ENCODE measurements at places on chromosomes 2 and 18.
A peak's percentile ranks its signal among the peaks of the same experiment; 100 is the strongest.

- peak; percentile 13 for DNase-seq
These were observed 48.6 kb downstream of the CEP192 start for GRCh38 chr18:13039806-13040205.

GRCh38 chr18:71808616-71809015, 735.5 kb downstream of the CBLN2 start:
- no peak for DNase-seq

DNA sequence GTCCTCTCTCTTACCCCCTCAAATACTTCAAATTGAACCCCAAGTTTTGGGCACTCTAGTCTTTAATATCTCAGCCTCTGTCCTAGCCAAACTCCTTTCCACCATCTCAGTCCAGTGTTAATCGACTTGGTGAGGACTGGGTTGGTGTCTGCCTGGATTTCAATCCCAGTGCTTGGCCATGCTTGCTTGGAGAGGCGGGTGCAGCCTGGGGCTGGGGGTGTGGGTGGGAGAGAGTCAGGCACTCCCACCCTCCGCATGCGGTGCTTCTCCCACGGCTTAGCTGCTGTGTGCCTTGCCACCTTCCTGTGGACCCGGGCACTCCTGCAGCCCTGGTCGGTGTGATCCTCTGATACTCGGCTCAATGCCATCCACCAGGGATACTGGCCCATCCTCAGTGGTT, 220.8 kb upstream of the HDAC4 start:
- DNase-seq: no peak

- no peak for DNase-seq
These were observed 14.5 kb downstream of the CAPN14 start for GRCh38 chr2:31202833-31203232.

DNA sequence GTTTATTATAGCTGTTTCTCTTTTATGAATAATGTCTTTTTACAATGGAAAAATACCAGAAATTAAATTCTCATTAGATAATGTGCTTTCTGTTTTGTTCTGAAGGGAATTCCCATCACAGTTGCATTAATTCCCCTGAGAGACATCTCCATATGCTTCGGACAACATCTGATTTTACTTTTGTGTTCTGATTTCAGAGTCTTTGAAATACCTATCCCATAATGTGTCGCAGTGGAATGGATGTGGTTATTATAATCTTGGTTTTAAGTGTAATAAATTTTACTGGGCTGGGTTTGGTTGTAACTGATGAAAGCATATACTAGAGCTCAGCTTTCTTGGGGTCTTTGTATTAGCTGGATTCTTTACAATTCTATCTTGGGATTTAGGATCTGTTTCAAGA, 12.5 kb downstream of the SPTBN1 start:
- DNase-seq: peak; percentile 66

- DNase-seq: no peak
These were observed 6.5 kb downstream of the EMILIN2 start for GRCh38 chr18:2853173-2853925.

DNA sequence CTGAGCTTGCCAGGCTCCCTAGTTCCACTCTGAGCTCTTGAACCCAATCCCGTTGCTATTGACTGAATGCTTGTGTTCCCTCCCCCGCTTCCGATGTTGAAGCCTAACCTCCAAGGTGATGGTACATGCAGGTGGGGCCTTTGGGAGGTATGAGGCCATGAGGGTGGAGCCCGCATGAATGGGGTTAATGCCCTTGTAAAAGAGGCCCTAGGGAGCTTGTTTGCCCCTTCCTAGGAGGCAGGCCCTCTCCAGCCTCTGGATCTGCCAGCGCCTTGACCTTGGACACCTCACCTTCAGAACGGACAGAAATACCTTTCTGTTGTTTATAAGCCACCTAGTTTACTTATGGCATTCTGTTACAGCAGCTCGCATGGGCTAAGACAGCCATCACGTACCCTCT, 71.6 kb downstream of the TFCP2L1 start:
- no peak for DNase-seq

DNA sequence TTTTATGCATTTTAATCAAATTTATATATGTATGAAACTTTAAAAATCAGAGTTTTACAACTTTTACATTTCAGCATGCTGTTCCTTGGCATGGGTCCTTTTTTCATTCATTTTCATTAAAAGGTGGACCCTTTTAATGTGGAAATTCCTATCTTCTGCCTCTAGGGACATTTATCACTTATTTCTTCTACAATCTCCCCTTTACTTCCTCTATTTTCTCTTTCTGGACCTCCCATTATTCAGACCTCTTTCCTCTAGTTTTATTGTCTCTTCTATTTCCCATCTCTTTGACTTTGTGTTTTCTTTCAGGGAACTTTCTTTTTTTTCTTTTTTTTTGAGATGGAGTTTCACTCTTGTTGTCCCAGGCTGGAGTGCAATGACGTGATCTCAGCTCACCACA, 5.7 kb downstream of the PROC start:
- no peak for DNase-seq

- DNase-seq: no peak
These were observed 14.1 kb upstream of the FAM228A start for GRCh38 chr2:24160761-24161160.

GRCh38 chr18:5197032-5197434, at the start of gene AKAIN1:
Gene AKAIN1 (minus strand): TSS chr18:5197257. CDS start chr18:5197053, 204 bp downstream.
- peak; percentile 28 for DNase-seq

DNA sequence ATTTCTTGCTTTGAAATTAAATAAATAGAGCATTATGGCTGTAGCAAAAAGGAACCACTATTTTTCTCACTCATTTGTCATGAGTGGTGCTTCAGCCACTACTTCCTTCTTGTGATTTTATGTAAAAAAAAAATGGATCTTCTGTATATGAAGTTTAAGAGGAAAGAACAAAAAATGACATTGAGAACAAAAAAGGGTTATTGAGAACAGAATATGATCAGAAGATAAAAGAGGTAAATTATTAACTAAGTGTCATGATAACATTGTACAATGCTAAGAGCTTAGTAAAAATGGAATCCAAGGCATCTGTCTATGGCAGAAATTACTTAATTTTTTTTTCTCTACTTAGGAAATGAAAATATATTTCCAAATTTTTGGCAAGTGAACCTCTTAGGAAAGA, 103.5 kb downstream of the PKP4 start:
- no peak for DNase-seq
